ENCODE measurements at places on chromosomes 3 and 15.

GRCh38 chr3:123140550-123140949, 61.2 kb upstream of the SEC22A start:
- H3K4me3 ChIP-seq = no peak overlapping the region
- no peaks in the 10 kb centered on the region for H3K27me3 ChIP-seq
- DNase-seq = no peak
- no peak overlapping the region for H3K27ac ChIP-seq

DNA sequence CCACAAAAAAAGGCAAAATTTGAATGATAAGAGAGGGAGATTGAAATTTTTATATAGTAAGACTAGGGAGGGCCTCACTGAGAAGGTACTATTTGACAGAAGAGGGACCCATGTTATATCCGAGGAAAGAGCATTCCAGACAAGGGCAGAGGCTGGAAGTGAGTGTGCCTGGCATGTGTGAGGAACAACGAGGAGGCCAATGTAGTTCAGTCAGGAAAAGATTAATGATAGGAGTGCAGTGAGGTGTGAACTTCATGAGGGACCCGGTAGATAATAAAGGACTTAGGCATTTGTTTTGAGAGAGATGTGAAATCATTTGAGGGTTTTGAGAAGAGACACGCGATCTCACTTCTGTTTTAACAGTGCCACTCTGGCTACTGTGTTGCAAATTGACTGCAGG, 36.3 kb downstream of the ASTE1 start:
- H3K27ac ChIP-seq = no peak overlapping the region
- H3K4me1 ChIP-seq = no peaks in the 10 kb centered on the region
- no peaks in the 10 kb centered on the region for H3K27me3 ChIP-seq
- no peak for DNase-seq

DNA sequence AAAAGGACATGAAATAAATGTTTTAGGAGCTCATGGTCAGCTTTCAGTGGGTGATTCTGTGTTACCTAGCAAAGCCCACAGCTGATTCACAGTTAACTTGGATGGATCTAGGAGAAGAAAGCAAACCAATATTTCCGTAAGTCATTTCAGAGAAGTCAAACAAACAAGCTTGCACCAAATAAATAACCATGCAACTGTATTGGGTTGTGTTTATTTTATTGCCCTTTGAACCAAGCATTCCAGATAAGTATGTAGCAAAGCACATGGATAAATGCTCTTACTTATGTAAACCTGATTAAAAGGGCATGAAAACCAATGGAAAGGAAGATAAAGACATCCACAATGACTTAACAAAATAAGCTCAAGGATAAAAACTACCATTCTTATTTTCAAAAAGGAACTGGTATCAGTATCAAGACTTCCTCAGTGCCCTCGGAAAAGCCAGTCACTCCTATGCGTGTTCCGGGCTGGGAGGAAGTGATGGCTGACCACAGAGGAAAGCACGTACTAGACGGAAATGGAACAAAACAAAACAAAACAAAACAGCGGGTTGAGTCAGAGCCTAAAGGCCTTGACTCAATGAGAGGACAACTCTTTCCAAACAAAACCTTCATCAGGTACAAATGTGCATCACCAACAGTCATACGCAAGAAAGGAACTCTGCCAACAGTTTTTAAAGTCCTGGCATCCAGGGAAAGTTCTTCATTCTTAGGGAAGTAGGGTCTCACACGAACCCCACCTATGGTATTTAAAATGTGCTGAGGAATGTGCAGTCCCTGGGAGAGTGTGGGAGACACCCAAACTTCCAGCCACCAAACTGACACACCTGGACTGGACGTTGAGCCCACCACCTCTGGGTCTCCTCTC, 103.3 kb downstream of the SNRK start:
- no peaks in the 10 kb centered on the region for H3K27me3 ChIP-seq
- H3K36me3 ChIP-seq = no peaks in the 10 kb centered on the region
- H3K27ac ChIP-seq = peak overlapping the region; percentile 53
- DNase-seq = peak; percentile 47
- peaks cover 3% of the 10 kb centered on the region for H3K4me1 ChIP-seq
- no peak overlapping the region for H3K4me3 ChIP-seq

GRCh38 chr3:43222590-43222989, 63.8 kb upstream of the SNRK start:
- H3K36me3 ChIP-seq = no peaks in the 10 kb centered on the region
- H3K4me1 ChIP-seq = no peaks in the 10 kb centered on the region
- no peak overlapping the region for H3K27ac ChIP-seq
- no peak overlapping the region for H3K4me3 ChIP-seq
